ENCODE measurements at places on chromosomes 11 and 22.

- no peak for DNase-seq
Observed at GRCh38 chr11:15888556-15889345, 467.6 kb downstream of the SOX6 start.

GRCh38 chr11:23425381-23425780 lies 565.1 kb upstream of the CCDC179 start:
- DNase-seq, result no peak

DNA sequence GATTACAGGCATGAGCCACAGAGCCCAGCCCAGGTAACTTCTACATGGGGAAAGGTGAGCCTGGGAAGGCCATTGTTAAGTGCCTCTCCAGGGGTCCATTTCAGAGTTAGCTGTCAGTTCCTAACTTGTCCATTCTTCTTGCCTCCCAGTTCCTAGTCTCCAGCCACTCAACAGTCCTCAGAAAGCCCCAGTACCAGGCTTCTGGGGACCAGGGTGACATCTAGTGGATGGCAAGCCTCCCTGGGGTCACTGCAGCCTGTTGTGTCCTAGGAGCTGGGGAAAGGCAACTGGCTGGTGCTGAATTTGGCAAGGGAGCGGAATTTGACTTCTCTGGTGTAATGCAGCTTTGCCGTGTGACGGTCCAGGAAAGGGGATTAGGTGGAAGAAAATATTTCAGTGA lies 2.1 kb downstream of the LGALS12 start:
- DNase-seq, result no peak

DNA sequence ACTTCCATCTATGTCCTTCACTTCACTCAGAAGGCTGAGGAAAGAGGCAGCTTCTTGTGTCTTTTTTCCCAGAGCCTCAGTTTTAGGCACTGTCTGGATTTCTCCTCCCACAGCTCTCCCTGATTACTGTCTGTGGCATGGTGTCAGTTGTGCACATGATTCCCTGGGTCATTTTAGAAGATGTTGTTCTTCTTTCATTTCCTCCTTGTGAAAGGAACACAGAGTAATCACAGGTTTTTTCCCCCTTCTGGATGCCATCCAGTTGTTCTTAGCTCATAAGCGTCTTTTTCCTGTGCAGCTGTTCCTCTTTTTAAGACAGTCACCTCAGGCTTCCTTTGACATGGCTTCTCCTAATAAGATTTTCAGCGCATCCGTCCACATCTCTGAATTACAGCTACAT lies 212.2 kb downstream of the FAM181B start:
- no peak for DNase-seq

GRCh38 chr22:32823024-32823730 lies 21.7 kb downstream of the TIMP3 start:
- DNase-seq, result no peak

DNA sequence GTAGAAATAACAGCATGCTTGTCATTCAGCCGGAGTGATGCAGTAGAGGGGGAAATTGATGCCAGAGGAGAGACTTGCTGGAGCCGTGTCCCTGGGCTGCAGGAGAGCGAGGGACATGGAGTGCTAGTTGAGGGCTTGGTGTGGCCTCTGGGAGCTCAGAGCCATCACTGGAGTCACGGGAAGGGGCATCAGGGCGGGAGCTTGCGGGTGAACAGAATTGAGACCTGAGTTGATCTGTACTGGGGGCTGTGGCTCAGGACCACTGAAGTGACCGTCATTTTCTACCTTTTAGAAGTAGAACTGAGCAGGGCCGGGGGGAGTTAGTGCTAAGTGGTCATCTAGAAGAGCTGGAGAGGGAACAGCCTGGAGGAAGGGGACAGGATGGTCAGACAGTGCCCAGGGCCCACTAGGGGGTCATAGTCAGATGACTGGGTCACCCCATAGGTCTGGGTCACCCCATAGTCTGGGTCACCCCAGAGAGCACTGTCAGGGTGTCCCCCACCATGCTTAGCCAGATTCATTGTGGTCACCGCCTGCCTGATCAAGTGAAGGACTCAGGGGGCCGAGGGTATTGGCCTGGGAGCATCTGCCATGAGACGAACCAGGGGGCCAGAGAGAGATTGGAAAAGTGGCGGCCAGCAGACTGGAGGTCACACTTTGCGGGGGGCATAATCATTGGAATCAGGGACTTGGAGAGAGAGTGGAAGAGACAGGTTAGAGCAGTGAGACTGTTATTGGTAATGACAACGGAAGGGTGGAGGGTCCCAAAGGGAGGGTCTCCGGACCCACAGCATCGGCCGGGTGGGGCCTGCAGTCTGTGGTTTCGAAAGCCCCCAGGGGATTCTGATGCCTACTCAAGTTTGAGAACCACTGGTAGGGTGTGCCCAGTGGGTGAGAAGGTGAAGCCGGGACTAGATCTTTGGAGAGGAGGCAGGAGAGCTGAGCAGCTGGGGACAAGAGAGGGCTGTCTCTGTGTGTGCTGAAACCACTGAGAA lies 15.2 kb downstream of the RIBC2 start:
- DNase-seq, result no peak

DNA sequence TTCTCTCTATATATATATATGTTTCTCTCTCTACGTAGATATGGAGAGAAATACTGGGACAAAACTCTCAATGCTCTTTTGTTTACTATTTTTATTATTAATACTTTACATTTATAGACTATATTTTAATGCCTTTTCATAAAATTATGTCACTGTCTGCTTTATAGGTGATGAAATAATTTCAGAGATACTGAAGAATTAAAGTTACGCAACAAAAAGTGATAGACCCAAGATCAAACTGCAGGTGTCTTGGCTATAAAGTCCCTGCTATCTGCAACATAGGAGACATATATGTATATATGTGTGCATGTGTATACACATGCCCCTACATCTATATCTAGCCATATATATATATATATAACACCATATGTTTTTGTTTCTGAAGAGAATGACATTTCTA lies 60.8 kb downstream of the FAM76B start:
- DNase-seq, result no peak

DNA sequence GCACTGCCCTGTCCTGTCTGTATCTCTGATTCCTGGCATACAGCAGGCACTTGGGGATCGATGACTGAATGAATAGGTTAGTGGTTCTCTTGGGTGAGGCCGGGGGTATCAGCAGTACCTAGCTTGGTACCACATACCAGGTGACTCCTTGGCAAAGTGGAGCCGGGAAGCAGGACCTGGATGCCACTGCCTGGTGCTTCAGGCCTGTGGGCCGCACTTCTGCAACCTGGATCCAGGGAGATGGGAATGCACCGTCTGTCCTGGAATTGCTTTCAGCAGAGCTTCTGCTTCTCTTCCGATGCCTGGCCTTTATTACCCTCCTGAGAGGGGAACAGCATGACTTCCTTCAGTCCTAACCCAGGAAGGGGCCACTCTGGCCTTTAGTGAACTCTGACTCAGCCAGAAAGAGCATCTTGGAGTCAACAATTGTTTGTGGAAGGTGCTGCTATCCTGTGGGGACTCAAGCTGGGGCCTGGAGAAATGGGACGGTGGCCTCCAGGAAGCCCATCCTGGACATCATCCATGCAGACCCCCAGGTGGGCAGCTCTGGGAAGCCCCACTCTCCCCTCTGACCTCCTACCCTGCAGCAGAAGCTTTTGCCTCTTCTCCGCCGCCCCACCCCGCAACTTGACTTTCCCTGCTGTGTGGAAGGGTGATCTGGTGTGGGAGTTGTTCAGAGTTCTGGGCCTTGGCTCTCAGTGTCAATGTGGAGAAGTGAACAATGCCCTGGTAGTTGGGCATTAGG lies 5.1 kb downstream of the CD82 start:
- DNase-seq, result no peak

DNA sequence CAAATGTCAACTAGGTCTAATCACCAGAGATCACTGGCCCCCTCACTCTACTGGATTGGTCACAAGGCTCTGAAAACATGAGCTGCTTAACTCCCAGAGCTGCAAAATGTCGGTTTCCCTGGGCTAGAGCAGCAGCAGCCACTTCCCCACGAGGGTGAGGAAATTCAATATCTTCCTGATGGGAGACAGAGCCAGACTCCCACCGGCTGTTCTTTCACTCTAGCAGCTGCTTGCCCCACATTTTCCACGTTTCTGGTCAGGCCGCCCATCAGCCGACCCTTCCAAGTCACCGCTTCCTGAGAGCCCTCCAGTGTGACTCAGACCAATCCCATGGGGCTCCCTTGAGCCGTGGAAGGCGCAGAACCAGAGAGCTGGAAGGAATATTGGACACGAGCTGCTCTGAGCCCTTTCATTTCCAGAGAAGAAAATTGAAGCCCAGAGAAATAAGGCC lies 227.0 kb downstream of the ADAMTS15 start:
- DNase-seq, result no peak

- DNase-seq, result no peak
Observed at GRCh38 chr11:9820260-9820659, 156.4 kb downstream of the SWAP70 start.

DNA sequence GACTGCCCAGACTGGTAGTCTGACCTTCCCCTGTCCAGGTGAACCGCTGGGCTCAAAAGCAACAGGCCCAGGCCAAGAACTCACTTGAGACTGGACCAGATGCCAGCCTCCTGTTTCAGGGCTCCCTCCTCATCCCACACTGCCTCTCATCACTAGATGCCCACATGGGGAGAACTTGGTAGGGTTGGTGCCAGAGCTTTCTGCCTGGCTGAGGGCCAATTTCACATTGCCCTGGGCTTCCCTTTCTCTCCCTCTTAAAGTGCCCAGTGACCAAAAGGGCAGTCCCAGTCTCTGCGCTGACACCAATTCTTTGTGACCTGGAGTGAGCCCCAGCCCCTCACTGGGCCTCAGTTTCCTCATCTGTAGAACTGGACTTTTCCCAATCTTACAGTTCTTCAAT lies 41.7 kb downstream of the C11orf58 start:
- no peak for DNase-seq

GRCh38 chr22:22219140-22219996 lies 25.2 kb upstream of the VPREB1 start:
- no peak for DNase-seq

DNA sequence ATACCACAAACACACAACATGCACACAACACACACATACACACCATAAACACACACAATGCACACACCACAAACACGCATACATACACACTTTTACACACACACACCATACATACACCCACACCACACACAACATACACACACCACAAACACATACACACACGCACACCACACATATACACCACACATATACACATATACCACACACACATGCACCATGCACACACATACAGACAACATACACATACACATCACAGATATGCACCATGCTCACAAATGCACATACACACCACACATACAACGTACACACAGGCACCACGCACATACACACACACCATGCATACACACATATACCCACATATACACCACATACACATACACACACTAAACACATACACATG lies 11.7 kb upstream of the B4GALNT4 start:
- no peak for DNase-seq

GRCh38 chr11:80309301-80309700 lies 868.5 kb upstream of the TENM4 start:
- DNase-seq, result no peak

GRCh38 chr11:117769533-117769932 lies 27.5 kb downstream of the DSCAML1 start:
- no peak for DNase-seq

GRCh38 chr11:71207563-71207962 lies 44.8 kb downstream of the SHANK2 start:
- no peak for DNase-seq

DNA sequence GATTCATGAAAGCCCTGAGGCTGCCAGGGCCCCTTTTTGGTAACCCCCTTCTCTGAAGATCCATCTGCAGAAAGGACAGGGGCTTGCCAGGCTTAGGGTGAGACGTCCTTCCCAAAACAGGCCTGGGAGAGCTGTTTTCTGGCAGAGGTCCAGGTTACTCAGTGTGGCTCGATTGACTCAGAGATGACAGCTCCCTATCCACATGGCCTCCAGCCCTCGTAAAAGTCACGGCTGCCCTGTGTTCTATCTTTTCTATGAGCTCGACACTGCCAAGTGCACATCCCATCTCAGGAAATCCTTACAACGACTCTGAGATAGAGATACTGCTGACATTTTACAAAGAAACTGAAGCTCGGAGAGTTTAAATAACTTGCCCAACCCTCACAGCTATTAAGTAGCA lies 20.4 kb downstream of the ADAMTS8 start:
- DNase-seq, result no peak

DNA sequence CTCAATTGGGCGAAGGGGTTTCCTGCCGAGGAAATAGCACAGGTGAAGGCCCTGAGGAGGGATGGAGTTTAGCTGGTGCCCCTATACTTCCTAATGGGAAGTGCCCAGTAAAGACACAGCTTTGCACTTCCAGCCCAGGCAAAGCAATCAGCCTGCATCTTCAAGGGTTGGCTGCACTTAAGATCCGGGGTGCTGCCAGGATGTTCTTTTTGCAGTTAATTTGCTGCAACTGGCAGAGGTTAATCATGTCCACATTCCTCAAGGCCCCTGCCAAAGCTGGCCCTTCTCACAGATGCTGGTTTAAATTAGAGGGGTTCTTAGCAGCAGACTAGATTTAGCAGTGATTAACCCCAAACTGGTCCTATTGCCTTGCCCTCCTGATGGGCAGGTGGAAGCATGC lies 137.7 kb upstream of the NAV2 start:
- DNase-seq, result no peak

- DNase-seq, result no peak
Observed at GRCh38 chr11:110168033-110168803, 75.0 kb downstream of the ZC3H12C start.

DNA sequence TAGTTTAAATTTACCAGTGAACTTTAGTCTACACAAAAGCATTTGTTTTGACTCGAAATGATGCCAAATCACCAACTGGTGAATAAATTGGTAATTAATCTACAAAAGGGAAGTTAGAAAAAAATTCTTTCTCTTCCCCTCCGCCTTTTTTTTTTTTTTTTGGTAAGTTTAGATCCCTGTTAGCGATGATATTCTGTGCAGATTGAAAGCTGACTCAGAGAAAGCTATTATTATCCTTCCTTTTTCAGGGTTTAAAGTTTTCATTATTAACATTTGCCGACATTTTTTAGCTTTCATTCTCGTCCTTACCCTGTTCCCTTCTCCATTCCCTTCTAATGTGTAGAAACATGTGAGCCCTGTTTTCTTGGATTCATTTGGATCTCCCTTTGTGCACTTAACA lies 16.8 kb upstream of the NUP160 start:
- no peak for DNase-seq
